Hindlimb muscle (tissue), 1 donor: ENCODE measurements at places on chromosomes 5 and 9. TPM values are rescaled to one million over a fixed set of nuclear protein-coding genes. Genes with fewer than 3 reads are reported as not detected.

DNA sequence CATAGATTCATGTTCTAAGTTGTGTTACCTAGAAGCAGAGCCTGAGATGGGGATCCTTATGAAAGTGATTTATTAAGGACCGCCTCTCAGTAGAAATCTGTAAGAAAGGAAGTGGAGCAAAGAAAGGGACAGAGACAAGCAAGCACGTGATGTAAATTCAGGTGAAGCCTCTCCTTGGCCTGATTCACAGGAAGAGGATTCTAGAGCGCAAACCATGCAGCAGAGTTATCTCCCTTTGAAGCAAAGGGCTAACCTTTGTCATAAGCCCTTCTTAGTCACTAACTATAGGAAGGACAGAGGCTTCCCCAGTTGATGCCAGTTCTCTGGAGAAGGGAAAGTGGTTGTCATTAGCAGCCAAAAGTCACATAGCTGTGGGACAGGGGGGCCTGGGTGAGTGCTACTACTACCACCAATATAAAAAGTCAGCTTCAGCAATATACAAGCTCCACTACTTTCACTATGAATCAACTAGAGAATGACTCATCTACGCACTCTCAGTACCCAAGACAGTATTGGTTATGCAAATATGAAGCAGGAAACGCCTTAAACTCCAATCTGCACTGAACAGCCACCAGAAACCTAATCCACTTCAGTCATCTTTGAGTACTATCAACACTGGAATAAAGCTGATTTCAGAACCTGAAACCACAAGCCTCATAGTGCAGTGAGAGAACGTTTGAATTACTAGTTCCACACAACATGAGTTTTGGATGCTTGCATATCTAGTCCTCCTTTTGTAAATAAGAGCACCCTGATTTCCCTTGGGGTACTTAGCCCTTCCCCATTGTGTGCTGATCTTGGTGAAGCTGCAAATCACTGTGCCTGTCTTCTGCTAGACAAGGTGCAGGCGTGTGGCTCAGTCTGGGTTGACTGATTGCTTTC is 162.7 kb downstream of the ZNF608 start:
- DNase-seq: no peak

DNA sequence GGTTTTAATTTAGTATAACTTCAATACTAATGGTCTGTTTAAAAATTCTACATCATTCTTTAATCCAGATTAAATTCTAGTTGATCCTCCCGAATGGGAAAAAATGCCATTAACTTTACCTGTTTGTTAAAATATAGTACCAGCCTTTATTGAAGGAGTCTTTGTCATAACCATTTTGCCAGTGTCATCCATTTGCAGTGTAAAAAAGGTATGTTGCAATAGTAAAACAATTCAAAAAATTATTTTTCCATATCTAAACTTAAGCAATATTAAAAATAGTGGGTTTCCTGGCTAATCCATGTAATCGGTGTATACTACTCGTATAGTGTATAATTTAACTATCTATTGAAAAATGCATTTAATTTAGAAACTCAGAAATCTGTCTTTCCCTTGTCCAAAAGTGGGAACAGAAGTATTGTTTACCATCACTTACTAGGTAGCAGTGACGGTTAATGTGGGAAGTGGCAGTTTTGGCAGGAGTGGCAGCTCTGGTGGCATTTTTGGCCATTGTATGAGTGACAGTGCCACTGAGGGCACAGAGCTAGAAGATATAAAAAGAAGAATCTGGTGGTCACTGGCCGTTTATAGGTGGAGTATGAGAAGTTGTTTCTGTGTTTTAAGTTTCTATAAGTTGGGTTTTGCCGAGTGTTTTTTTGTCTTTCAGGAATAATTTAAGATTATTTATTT is 1.9 kb downstream of the AP3S1 start:
- no peak for DNase-seq

- no peak for DNase-seq
Measured at GRCh38 chr5:149635394-149635793, 54.1 kb downstream of the ARHGEF37 start.

DNA sequence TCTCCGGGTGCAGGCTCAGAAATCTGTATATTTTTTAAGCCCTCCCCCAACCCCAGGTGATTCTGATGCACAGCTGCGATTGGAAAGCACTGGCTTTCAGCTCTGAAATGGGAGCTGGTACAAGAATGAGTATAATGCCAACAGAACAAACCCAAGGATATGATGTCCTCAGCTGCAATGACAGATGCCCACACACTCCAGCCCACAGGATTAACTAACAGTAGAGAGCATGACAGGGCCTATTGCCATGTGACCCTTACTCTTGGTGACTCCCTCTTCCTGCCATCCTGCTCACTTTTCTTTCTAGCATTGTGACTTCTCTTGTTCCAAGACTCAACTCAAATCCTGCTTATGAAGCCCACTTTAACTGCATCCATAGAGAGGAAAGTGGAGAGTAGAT is 174.5 kb downstream of the FGF18 start:
- no peak for DNase-seq

DNA sequence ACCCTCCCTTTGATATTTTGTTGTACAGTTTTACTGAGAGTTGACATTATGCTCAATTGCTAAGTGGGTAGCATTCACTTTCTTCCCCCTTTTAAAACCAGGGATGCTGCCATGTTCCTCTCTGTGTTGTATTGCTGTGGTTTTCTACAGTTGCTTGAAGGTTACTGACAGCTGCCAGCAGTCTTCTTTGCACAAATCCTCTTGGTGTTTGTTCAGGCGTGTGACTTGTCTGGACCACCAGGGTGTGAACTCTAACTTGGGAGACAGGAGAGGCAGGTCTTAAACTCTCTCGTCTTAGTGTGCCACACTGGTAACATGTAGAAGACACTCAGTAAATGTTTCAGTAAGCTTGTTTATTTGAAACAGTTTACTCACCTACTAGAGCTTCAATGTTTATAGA is 25.1 kb downstream of the SLC44A1 start:
- no peak for DNase-seq

GRCh38 chr9:97359147-97359546 is 51.7 kb downstream of the CCDC180 start:
- no peak for DNase-seq

DNA sequence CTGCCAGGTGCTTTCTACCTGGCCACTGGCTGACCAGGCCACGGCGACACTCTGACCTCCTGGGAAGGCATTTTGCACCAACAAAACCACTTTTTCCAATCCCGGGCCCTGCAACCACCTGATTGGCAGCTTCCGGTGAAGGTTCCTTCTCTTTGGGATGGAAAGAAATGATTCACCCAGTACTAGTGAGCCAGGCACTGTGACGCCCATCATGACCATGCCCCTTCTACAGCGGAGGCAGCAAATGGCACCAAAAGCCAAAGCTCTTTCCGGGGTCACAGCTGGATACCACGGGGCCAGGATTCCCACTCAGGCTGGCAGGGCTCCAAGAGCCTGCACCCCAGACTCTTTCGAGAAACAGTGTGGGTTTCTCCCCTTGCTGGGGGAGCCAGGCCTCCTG is 4.7 kb downstream of the NOTCH1 start:
- no peak for DNase-seq

- DNase-seq: no peak
Measured at GRCh38 chr5:135615171-135615570, 36.4 kb upstream of the CXCL14 start.

- DNase-seq: no peak
Measured at GRCh38 chr5:114391321-114391720, 29.5 kb downstream of the KCNN2 start.

GRCh38 chr5:76351577-76351976 is 51.5 kb upstream of the IQGAP2 start:
- no peak for DNase-seq

GRCh38 chr5:132003170-132003744 is 8.2 kb downstream of the ACSL6 start:
- no peak for DNase-seq

DNA sequence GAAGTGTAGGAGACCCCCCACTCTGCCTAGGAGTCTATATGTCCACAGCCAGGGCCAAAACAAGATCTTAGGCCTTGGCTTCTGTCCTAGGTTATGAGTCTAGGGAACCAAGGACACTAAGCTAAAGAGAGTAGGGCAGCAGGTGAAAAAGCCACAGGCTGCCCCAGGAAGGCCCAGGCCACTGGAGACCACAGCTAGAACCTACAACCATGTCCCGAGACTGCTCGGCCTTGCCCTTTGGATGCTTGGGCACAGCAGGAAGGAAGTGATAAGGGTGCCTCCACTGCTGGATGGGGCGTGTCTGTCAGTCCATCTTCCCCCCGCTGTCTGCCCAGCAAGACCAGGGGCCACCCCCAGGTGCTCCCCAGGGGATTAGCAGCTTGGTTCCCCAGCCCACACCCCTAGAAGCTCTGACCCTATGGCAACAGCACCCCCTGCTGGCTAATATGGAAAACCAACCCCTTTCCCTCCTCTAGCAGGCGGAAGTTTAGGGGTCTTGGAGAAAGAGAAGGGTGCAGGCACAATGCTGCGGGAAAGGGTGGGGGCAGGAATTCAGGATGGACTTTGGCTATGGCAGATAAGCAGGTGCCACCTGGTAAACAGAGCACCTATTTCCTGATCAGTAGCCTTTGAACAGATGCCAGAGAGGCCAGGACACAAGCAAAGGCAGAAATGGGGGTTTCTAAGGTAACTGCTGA is 10.5 kb upstream of the IRF1 start:
- no peak for DNase-seq

GRCh38 chr5:89187883-89188465 is 305.0 kb upstream of the MEF2C start:
- DNase-seq: no peak

GRCh38 chr5:170139786-170140335 is 34.2 kb downstream of the FOXI1 start:
- DNase-seq: no peak

GRCh38 chr9:101126556-101126955 is 98.0 kb downstream of the PLPPR1 start:
- no peak for DNase-seq

The IFNA21 gene
- not detected for polyA plus RNA-seq

The HTR1A gene
- not detected for polyA plus RNA-seq

The HAVCR2 gene
- 4.1 TPM for polyA plus RNA-seq

The SLC6A19 gene
- not detected for polyA plus RNA-seq

The TPPP gene
- polyA plus RNA-seq: 7.7 TPM

The ACTBL2 gene
- polyA plus RNA-seq: not detected
